ENCODE measurements at places on chromosomes 6 and 20.

- DNase-seq: no peak
Observed at GRCh38 chr20:45055056-45055455, 45.9 kb downstream of the KCNS1 start.

GRCh38 chr6:170279977-170280688 is 10.7 kb downstream of the DLL1 start:
- DNase-seq: peak; percentile 28

DNA sequence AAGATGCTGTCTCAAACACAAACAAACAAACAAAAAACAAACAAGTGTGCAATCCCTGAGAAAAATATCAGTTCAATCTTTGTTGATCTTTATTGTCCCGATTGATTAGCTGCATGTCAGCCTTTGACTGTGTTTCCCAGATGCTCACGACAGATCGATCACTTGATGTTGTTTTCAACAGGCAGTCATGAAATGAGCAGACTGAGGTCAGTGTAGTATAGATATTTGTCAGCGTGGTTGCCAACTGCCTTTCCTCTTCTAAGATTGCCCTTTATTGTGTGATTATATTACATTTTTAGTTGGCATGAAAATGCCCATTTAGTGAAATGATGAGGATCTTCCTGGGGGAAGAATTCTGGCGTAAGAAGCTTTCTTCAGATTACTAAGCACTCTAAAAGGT is 25.6 kb downstream of the UTRN start:
- no peak for DNase-seq

DNA sequence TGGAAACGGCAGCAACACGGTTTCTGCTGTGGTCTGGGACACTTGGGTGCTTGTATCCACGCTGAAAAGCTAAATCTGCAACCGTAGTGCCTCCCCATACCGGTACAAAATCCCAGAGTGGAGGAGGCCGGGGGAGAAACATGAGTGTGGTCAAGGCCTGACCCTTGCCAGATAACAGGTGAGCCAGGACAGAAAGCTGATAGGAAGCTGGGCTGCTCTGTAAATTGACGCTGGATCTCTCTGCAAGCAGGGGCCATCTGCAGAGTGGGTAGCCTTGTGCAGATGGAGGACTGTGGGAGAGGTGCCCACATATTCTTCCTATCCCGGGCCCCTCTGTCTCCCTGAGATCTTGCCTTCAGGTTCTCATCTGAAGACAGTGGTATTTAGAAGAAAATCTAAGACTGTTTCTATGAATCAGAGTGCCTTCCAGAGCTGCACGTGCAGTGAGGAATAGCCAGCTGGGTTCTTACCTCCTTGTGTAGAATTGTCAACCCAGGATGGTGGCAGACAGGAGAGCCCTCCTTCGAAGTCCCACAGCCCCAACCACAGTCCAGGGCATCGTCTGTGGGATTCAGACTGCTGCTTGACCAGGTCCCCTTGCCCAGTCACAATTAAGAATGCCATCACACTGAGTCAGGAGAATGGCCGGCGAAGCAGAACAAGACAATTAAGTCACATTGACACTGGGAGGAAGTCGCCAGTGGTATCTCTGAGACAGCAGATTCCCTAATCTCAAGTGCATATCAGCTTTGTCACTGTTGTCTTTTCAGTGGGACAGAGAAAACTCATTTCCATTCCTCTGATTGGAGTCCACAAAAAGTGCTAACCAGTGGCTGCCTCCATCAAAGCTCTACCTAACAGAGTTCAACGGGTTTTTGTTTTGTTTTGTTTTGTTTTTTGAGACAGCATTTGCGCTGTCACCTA is 100.0 kb upstream of the RIPOR2 start:
- DNase-seq: no peak

GRCh38 chr20:13245250-13245723 is 24.2 kb downstream of the ISM1 start:
- no peak for DNase-seq

DNA sequence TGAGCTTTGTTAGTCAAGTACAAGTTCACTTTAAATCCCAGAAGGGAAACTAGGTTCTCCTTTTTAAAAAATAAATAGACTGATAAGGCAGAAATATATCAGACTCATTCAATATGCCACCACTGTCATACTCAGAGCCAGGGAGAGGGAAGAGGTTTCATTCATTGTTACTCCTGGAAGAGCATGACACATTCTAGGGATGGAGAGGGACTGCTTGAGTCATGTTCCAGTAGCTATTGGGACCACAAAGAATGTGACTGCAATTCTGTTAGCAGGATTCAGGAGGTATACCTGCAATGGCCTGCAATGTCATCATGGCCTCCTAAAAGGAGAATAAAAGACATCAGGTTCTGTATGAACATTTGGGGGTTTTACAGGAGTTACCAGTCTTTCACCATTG is 167.6 kb downstream of the TFAP2B start:
- no peak for DNase-seq

- DNase-seq: no peak
Observed at GRCh38 chr20:5531318-5532081, 214.7 kb upstream of the PROKR2 start.

GRCh38 chr20:6525447-6526303 is 241.8 kb upstream of the BMP2 start:
- no peak for DNase-seq

GRCh38 chr6:453152-453551 is 61.6 kb downstream of the IRF4 start:
- DNase-seq: no peak

DNA sequence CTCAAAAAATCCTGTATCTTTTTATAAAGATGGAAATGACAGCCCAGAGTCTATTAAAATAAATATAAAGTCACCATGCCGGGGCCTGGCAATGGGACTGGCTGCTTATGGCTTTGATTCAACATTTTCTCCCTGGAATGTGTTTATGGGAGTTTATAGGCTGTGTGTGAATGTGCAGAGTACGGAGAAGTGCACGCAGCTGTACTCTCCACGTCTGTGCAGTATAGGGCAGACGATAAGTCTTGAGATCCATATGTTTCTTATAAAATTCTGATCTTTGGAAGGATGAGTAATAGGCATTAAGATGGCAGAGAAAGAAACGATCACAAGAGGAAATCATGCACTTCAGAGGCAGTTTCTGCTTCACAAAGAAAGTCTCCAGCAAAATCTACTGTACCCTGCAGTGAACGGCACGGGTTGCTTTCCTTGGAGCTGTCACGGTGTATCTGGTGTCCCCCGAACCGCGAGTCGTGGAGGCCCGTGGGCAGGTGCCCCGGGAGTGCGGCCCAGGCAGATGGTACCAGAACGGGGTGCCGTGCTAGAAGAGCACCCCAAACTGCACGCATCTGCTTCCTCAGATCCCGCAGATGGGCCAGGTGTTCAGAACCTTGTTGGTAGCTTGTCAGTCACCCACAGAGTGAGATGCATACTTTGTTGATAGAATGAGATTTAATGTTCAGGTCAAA is 382.5 kb downstream of the TAF4 start:
- no peak for DNase-seq

GRCh38 chr6:39876111-39876510 is 58.2 kb downstream of the MOCS1 start:
- DNase-seq: no peak

DNA sequence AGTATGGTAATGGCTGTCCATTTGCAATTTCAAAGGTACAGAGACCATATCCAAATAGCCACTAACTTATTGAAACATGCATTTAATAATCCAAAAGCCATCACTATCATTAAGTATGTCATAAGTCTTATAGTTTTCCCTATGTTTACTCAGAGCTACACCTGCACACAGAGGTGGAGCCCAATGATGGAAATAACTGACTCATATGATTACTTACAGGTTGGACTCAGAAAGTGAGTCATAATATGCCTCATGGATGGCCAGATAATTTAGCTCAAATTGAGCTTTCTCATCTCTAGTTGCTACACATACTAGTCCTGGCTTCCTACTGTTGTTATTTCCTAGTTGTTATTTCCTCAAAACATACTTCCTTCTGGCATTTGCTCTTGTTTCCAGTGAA is 104.4 kb upstream of the KHDRBS2 start:
- no peak for DNase-seq

DNA sequence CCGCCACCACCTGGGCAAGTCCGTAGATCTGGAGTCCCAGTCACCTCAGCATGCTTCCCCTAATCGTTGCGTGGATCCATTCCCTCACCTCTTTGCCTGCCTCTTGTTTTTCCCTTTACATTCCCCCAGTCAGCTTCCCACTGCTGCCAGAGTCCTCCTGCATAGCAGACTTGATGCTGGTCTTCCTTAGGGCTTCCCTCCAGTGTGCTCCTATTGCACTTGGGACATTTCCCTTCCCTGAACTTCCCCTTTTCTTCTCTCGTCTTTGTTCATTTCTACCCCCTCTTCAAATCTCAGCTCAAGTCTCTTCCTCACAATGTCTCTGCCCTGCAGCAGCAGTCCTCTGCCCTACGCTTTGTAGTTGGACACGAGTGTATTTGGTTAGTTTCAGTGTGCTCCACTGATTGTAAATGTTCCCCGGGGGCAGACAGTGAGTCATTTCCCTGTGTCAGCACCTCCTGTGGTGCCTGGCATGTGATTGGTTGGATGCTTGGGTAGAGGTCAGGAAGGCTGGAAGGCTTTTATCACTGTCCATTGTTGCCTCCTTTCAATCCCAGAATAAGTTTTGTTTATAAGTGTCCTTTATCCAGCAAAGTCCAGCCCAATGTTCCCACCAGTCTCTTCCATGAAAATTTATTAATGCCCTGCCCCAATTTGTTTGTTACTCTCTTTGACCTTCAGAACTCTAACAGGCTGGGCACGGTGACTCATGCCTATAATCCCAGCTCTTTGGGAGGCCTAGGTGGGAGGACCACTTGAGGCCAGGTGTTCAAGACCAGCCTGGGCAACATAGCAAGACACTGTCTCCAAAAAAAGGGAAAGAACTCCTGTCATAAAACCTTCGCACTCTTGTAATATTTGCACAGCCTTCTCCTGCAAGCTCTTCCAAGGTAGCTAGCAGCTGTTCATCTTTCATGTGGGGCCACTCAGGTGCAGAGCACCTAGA is 38.3 kb downstream of the FAM120B start:
- DNase-seq: no peak

GRCh38 chr6:85172705-85173104 is 277.2 kb upstream of the NT5E start:
- DNase-seq: no peak

DNA sequence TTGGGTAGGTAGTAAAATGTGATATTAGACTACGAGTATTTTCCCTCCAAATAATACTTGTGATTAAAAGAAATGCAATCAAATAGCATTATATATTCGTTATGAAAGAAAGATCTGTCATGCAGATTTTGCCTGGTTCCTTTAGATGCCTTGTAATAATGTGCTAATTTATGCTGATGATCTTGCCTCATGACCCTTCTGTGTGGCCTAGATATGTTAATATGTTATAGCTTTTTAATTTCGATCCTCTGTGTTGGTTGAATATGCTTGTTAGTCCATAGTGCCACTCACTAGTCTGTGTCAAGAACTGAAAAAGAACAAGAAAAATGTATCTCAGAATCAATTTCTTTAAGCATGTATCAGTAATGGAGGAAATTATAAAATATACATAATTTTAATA is 31.9 kb downstream of the CDKAL1 start:
- DNase-seq: peak; percentile 44

DNA sequence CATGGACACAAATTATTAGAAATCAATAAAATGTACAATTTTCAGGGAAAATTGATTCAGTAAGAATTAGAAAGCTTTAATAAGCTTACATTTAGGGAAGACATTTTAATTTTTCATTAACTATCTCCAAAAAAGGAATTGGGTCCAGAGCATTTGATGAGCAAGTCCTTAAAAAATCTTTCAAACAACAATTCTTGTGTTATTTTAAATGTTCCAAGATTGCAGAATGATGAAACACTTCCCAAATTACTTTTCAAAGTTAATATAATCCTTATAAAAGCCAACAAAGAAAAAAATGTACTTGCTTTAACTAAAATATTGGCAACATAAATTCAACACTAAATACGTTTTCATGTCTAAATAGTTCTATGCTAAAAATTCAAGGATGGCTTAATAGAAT is 102.0 kb downstream of the ADAT2 start:
- no peak for DNase-seq

DNA sequence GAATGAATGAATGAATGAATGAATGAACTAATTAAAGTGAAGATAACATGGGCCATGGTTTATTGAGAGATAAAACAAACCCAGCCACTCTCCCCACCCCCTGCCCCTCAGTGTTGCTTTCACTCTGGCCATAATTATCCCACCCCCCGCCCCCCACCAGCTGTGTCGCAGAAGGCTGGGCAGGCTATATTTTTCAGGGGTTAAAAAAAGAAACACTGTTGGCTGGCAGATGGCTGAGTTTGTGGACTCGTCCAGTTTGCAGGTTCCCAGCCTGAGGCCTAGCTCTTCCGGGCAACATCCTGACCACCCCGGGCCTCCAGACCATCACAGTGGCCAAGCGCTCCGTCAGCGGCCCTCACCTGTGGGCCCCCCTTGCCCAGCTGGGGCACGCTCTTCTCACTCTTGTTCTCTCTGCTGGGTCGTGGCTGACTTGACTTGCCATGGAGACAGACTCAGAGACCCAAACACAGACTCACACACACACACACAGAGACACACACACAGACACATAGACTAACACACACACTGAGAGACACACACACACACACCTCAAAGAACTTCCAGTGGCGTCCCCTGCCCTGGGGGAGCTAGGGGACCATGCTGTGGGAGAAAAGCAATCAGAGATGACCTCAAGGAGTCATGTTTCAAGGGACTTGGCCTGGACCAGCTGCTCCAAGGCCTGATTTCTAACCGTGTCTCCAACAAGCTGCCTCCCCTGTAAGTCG is 2.2 kb upstream of the GRM4 start:
- DNase-seq: no peak
